ENCODE measurements at places on chromosomes 1 and 21.

- DNase-seq, result no peak
Measured at GRCh38 chr1:234507089-234507488, 28.1 kb upstream of the TARBP1 start.

DNA sequence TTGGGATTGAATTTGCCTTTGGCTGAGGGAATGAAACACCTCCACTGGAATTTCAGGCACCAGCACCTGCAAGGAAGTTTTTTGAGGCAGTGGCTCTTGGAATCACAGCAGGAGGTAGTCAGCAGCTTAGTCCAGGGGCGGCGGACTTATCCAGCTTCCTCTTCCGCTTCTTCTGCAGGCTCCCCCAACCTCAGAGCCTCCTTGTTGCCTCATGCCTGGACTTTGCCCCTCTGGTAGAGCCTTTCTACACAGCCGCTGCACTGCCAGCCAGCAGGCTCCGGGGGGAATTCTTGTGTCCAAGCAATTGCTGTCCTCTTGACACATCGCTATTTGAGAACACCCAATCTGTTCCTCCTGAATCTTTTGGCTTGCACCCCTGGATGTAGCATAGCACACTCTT, 4.4 kb upstream of the RHEX start:
- DNase-seq, result no peak

- no peak for DNase-seq
Measured at GRCh38 chr1:28510970-28511440, 5.2 kb downstream of the RCC1 start.

- DNase-seq, result no peak
Measured at GRCh38 chr1:9728451-9729295, 77.1 kb downstream of the PIK3CD start.

- DNase-seq, result no peak
Measured at GRCh38 chr21:14064296-14064645, 146.5 kb downstream of the LIPI start.

GRCh38 chr1:18666317-18666920, 35.8 kb downstream of the PAX7 start:
- no peak for DNase-seq

DNA sequence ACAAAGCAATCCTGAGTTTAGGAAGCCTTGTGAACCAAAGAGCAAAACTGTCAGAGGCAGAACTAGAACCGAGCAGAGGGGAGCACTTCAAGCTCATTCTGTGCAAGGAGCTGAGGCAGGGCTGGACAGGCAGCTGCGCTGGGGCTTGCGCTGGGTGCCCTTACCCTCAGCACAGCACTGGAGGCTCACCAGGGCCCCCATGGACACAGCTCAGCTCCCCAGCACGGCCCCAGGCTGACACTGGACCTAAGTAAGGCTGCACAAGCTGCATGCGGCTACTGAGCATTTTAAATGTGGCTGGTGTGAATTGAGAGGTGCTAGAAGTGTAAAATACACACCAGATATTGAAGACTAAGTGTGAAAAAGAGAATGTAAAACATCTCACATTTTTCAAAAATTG, 22.1 kb downstream of the TMEM63A start:
- DNase-seq, result no peak

DNA sequence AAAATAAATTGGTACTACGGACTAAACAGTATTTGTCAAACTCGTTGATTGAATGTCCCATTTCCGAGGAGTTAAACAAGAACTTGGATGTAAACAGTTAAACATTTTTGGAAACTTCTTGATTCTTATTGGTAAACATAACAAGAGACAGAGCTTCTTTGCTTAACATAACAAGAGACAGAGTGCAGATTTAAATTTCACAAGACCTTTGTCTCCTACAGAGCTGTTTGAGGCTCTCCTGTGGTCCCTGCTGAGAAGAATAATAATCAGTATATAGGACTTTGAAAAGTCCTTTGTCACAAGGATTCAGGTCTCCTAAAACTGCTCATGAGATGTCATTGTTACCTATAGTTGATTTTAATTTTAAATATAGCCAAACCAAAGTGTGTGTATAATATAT, 170.6 kb upstream of the C21orf91 start:
- DNase-seq, result no peak

DNA sequence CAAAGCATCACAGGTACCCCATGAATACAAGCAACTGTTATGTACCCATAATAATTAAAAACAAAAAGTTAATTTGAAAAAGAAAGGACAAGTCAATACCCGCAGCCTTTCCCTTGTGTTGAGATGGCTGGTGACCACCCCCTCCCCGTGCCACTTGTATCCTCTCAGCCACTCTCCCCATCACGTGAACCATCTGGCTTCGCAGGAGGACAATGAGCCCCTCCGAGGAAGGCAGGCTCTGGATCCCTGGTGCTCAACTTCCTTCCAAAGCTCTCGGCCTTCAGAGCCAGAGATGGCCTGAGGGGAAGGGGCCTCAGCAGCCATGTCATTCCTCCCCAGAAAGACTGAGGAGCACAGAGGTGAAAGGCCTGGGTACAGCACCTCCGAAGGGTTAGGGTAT, 120.4 kb upstream of the RAB4A start:
- no peak for DNase-seq

- DNase-seq, result no peak
Measured at GRCh38 chr1:41768583-41768982, 150.1 kb downstream of the HIVEP3 start.

- DNase-seq, result no peak
Measured at GRCh38 chr1:25216123-25216522, 16.2 kb downstream of the SYF2 start.

DNA sequence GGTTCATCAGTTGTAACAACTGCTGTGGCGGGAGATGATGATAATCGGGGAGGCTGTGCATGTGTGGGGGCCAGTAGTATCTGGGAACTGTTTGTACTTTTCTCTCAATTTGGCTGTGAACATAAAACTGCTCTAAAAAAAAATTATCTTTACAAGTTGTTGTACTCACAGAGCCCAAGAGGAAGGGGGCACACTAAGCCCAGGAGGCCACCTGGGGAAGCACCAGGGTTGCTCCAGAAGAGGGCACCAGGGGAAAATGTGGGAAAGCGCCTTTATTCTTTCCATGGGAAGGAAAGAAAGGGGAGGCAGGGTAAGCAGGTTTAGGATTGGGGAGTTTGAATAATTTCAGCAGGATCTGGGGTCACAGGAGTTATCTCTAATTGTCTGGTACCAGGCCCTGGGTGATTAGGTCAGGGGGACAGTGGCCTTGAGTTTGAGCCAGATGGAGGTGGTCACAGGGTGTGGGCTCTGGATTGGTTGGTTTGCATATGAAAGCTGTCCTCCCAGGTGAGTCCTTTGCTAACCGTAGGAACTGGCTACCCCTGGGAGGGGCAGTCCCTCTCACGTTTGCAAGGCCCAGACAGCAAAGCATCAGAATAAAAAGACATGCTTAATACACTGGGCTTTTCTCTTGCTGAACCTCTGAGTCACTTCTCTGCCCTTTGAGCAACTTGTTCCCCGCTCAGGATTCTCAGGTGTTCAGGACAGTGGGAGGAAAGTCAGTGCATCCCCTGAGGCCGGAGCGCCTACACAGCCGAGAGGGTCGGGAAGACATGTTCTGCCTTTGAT, 11.2 kb downstream of the MYOC start:
- DNase-seq, result no peak

GRCh38 chr1:8303876-8304275, 14.0 kb upstream of the SLC45A1 start:
- DNase-seq, result no peak

DNA sequence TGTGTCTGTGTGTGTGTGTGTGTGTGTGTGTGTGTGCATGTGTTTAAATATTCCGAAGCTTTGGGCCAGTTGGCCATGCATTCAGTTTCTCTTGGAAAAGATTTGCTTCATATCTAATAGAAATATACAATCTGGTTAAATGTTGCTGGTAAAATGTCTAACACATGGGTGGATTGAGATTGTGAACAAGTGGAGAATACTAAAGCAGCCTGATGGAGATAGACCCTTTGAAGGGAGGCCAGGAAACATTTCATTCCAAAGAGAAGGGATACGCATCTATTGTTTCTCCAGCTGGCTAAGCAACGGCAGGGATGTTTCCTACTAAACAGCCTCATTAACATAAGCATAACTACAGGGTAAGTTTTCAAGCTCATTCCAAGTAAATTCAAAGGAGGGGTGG, 257.5 kb upstream of the PTBP2 start:
- no peak for DNase-seq

DNA sequence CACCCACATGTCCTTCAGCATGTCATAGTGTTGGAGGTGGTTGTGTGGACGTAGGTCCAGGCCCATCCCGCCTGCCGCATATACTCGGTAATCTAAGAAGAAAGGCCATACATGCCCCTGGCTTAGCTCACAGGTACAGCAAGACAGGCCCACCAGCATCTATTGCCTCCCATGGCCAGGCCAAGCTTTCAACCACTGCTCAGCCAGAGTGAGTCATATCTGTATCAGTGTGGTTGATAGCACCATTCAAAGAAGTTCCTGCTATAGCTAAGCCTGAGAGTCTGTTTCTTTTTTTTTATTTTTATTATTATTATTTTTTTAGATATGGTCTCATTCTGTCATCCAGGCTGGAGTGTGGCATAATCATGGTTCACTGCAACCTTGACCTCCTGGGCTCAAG, 17.0 kb downstream of the KLHDC8A start:
- DNase-seq, result no peak

DNA sequence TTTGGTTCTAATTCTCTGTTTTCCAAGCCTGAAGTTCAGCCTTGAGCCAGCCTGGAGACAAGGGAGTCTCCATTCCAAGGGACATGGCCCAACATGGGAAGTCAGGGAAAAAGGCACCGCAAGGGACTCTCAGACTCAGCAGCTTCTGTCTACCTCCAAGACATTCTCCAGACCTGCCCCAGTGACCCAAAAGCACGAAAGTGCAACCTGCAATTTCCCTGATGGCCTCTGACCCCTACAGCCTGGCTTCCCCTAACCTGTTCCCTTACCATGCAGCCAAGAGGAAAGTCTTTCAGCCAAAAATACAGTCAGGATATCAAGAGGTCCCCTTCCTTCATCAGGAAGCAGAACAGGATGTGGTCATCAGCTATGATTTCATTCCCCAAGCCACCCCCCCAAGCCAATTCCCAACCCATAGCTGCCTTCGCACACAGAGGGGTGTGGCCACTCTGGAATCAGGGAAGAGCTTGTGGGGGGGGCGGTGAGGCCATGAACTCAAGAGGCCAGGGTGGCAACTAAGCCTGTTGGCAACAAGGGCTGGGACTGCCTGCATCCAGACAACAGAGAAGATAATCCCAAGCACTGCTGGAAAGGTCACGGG, 59.2 kb downstream of the TIAM1 start:
- DNase-seq, result no peak

All from NCI-H510A treated with DMSO at 0.1 percent for 48 hours (cell line).